ENCODE measurements at places on chromosomes 6 and 20.

DNA sequence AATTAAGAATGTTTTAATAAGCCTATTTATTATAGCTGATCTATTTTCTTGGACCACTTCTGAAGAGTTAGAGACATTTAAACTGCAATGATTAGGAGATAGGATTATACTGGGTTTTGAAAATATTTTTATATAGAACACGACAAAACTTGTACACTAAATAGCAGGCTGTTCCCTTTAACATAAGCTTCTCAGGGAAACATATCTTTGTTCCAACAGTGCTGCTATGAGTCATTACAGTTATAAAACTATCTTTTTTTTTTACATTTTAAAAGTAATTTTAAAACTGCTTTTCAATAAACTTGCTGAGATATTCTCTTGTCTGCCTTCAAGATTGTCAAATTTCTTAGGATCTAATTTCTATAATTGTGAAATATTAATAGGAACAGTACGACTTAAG lies 389.1 kb downstream of the ARHGAP18 start:
- no peak for DNase-seq

DNA sequence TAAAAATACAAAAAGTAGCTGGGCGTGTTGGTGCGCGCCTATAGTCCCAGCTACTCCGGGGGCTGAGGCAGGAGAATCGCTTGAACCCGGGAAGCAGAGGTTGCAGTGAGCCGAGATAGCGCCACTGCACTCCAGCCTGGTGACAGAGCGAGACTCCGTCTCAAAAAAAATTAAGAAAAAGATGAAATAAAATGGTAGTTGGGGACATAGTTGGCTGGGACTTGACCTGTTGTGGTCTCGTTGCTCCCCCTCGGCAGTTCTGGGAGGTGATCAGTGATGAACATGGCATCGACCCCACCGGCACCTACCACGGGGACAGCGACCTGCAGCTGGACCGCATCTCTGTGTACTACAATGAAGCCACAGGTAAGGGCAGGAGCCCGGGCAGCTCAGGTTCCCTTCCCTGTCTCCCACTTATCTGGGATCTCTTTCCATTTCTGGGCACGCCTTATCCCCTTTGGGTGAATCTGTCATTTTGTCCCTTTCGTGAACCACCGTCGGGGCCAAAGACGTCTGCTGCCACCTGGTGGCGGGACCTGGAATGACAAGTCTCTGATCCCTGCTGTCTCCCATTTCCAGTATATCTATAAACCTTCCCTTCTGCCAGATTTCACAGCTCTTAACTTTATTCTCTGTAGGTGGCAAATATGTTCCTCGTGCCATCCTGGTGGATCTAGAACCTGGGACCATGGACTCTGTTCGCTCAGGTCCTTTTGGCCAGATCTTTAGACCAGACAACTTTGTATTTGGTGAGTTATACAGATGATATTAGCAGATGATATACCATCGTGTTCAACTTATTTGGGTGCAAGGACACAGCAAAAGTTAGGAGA lies 2.3 kb downstream of the TUBB start:
- peak; percentile 91 for DNase-seq

- DNase-seq: no peak
These were observed 48.4 kb downstream of the C6orf15 start for GRCh38 chr6:31063906-31064435.

GRCh38 chr20:38294076-38294591 lies 9.8 kb upstream of the BPI start:
- DNase-seq: no peak

DNA sequence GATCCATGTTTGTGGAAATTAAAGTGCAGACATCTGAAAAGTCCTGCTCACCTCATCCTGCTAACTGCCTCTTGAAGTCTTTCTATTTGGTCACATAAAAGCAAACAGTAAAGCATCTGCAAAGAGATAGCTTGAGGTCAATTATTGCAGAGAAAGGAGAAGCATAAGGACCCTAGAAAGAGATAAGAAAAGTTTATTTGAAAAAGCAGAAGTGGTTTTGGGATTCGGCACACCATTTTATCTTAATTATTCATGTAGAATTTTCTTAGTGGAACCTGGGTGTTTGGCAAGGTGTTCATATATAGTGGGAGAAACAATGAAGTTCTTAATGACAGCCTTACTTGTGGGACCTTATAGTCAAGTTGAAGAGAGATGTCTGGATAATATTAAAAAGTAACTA lies 280.8 kb downstream of the CENPW start:
- no peak for DNase-seq

DNA sequence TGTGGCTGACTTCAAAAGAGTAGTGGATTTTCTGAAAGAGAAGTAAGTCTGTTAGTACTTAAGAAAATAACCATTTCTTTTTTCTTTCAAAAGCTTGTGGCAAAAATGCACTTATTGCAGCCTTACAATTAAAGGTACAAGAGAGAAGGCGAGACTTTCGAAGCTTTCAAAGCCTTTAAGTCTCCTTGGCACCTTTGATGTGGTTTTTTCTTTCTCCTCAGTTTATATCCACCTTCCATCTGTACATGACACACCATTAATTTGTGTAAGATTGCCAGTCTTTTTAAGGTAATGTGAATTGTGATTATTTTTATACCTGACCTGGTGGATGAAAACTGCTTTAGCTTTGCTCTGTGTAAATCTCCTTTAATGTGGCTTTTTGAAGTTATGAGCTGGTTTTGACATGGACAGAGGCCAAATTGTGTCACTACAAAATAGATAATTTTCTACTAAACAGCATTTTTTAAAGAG lies 466.1 kb downstream of the CDKAL1 start:
- no peak for DNase-seq

Measured in stimulated activated CD4-positive, alpha-beta T cell treated with anti-CD3 and anti-CD28 coated beads, Interleukin-2, amount 100 ng/mL, for 48 hours (primary cell).